Inflammatory macrophage (primary cell): ENCODE measurements at places on chromosomes 13 and 19.

DNA sequence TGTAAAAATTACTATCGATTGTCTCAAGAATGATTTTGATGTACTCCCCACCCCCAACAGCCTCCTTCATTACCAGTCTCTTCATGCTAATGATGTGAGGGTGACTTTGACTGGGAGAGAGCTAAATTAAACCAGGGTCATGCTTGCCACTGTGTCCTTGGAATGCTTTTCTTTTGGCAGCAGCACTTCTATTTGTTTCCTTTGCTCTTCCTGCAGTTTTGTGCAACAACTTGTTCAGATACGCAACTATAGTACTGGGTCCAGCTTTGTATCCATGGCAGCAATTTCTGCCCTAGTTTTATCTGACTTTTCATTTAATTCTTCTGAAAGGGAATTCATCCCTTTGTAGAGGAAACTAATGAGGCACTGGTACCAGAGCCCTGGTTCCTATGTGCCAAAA lies 2792.1 kb downstream of the PCDH9 start:
- DNase-seq, result no peak

GRCh38 chr19:30174791-30175190 lies 197.4 kb upstream of the ZNF536 start:
- DNase-seq, result no peak

DNA sequence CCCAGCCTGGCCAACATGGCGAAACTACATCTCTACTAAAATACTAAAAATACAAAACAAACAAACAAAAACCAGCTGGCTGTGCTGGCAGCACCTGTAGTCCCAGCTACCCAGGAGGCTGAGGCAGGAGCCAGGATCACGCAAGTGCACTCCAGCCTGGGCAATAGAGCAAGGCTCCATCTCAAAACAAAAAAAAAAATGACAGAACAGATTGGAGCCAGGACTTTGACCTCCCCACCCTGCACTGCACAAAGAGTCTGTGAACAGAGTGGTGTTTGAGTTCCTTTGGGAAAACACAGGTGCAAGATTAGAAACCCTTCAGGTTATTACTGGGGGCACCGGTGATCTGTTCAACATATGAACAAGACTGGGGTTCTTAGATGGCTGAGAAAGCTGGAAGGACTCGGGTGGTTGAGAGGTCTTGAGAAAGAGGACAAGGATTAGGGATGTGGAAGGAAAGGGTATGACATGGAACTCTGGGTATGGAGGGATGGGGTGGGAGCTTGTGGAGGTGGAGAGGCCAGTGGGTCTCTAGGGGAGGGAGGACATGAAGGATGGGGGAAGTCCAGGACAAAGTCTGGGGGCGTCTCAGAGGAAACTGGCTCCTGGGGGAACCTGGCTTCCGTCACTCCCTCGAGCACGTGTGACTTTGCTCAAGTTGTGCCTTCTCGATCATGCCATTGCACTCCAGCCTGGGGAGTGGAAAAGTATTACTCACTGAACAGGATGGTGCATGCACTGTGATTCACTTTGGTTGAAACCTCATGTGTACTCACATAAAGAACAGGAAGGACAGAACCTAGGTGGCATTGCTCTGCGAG lies 25.9 kb downstream of the RCN3 start:
- peak; percentile 71 for DNase-seq

- DNase-seq, result no peak
Measured at GRCh38 chr13:26583662-26584061, 26.2 kb downstream of the WASF3 start.

DNA sequence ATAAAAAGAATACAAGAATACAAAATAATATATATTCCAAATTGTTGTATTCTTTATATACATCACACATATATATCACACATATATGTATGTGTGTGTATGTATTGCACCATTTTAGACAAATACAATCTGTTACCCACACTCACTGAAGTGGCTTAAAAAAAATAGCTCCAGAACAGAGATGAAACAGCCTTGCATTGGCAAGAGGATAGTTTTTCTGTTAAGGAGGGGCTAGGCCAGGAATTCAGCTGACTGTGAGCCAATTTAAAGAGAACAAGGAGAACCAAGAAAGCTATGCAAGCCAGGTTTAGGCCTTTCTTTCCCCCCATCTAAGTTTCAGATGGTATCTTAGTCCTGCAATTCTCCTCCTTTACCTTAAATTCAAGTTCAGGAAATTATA lies 257.5 kb downstream of the MZT1 start:
- DNase-seq, result no peak

DNA sequence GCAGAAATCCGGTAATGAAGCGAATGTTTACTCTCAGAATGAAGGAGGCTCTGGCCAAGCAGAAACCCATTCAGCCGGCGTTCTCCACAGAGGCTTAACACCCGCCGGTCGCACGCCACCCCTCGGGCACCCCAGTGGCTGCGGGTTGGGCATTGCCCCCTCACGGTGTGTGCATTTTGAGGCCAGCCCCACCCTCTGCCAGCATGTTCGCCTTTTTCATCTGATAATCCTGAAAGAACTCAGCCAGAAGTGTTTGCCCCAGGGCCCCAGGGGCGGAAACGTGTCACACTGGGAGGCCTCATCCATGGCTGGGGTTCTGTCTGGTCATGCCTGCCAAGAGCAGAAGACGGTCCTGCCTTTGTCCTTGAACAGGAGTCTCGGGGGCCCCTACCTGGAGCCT lies 34.2 kb downstream of the COMP start:
- DNase-seq, result no peak

GRCh38 chr13:76016799-76017400 lies 380.8 kb downstream of the LMO7 start:
- no peak for DNase-seq

GRCh38 chr13:86383151-86383550 lies 583.9 kb upstream of the SLITRK6 start:
- DNase-seq, result no peak

GRCh38 chr13:67914535-67914934 lies 684.4 kb upstream of the PCDH9 start:
- DNase-seq, result no peak

GRCh38 chr19:2574971-2575630 lies 99.2 kb downstream of the GADD45B start:
- DNase-seq, result no peak

DNA sequence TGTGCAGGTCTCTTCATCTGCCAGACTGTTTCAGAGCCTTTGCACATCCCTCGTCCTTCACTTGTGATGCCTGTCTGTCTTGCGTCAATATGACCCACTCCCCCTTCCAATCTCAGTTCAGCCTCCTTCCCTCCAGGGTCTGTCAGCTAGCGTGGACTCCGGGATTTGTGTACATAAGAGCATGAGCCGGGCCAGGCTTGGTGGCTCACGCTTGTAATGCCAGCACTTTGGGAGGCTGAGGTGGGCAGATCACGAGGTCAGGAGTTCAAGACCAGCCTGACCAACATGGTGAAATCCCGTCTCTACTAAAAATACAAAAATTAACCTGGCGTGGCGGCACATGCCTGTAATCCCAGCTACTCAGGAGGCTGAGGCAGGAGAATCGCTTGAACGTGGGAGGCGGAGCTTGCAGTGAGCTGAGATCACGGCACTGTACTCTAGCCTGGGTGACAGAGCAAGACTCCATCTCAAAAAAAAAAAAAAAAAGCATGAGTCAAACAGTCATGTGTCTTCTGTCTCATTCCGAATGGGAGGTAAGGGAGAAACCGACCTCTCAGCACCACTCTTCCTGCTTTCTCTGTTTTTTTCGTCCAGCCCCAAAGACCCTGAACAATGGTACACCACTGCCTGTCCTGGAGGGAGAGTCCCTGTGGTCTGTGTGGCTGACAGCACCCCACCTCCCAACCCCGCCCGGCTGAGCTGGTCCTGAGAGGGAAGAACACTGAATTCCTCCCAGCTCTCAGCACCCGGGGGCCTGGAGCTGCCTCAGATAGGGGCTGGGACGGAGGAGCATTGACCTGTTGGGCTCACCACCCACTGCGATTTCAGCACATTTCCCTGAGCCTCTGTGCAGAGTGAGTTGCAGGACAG lies 2.4 kb upstream of the SIGLEC9 start:
- DNase-seq, result peak; percentile 83

DNA sequence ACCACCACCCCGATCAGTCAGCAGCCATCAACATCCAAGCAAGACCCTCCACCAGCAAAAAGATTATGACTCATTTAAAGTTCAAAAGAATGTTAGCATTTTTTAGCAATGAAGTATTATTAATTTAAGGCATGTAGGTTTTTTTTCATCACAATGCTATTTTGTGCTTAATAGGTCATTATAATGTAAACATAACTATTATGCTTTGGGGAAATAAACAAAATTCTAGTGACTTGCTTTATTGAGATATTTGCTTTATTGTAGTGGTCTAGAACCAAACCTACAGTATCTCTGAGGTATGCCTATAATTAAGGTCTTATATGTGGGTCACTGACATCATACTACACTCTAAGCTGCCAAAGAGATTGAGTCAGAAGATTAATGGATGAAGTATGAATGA lies 20.0 kb downstream of the KLF12 start:
- DNase-seq, result no peak

- DNase-seq, result no peak
Measured at GRCh38 chr19:47257411-47258169, 1.3 kb downstream of the CCDC9 start.

DNA sequence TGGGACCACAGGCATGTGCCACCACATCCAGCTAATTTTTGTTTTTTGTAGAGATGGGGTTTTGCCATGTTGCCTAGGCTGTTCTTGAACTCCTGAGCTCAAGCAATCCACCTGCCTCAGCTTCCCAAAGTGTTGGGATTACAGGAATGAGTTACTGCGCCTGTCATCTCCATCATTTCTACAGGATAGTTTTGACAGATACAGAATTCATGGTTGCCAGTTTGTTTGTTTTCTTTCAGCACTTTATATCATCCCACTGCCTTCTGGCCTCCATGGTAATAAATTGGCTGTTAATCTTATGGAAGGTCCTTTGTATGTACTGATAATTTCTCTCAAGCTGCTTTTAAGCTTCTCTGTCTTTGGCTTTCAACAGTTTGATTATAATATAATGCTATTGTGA lies 165.2 kb downstream of the RNF17 start:
- no peak for DNase-seq

- DNase-seq, result no peak
Measured at GRCh38 chr19:14088634-14089411, 1.7 kb downstream of the SAMD1 start.

DNA sequence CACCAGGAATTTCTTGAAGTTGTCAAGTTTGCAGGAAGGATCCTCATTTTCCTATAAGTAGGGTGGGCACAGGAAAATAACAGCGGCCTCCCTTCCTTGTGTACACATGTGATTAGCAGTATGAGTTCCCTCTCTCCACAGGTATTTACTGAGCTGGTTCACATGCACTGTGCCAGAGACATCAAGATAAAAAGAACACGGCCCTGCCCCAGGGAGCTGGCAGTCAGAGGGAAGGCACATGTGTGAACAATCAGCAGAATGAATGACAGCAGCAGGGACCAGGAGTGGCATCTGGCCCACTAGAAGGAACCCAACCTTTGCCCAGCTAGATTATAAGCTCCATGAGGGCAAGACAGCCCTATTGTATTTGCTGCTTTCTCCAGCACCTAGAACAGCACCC lies 13.9 kb downstream of the DOCK9 start:
- DNase-seq, result no peak

- DNase-seq, result no peak
Measured at GRCh38 chr13:70619936-70620335, 511.7 kb upstream of the KLHL1 start.

- DNase-seq, result peak; percentile 97
Measured at GRCh38 chr13:46575301-46575771, 22.4 kb downstream of the LRCH1 start.

- DNase-seq, result no peak
Measured at GRCh38 chr13:48110132-48110868, 15.4 kb upstream of the MED4 start.

GRCh38 chr19:36008336-36008978 lies at the start of gene SYNE4:
TSS of gene SYNE4 (minus strand) at chr19:36008813. CDS start at chr19:36008681, 132 bp downstream.
- no peak for DNase-seq

- no peak for DNase-seq
Measured at GRCh38 chr19:35852029-35852780, at the start of gene NPHS1. TSS of gene NPHS1 (minus strand) at chr19:35852504. CDS start at chr19:35851837, 667 bp downstream.

- DNase-seq, result no peak
Measured at GRCh38 chr19:56132316-56132822, 8.7 kb upstream of the ZNF444 start.

- DNase-seq, result no peak
Measured at GRCh38 chr13:50678464-50679162, 164.9 kb downstream of the DLEU7 start.

- no peak for DNase-seq
Measured at GRCh38 chr13:97752961-97753668, 200.4 kb upstream of the IPO5 start.

- no peak for DNase-seq
Measured at GRCh38 chr19:2827840-2828489, 8.3 kb downstream of the ZNF554 start.

DNA sequence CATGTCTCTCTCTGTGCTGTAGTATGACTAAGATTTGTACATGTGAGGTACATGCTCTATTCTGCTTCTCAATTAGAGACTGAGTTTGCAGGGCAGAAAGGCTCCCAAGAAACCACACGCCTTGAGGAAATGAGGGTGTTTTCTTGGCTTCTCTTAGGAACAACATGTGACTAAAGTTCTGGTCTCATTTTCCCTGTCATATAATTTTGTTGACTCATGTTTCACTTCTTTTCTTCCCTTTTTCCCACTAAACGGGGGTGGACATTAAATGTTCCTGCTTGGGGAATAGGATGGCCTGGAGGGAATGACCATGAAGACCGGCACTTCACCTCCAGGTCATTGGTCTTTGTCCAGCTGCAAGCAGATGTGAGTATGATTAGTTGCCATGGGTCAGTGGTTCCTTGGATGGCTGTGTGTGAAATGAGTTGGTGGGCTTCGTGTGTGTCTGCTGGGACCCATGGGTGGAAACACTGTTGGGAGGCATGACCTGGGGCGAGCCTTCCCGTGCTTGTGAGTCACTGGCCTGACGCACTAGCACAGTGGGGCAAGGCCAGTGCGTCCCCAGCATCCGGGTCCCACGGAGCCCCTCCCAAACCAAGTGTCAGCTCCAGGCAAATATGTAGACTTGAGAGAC lies 56.6 kb downstream of the COL4A1 start:
- no peak for DNase-seq

- DNase-seq, result no peak
Measured at GRCh38 chr19:30745476-30745985, 373.3 kb downstream of the ZNF536 start.

- no peak for DNase-seq
Measured at GRCh38 chr19:37218592-37218935, 550 bp downstream of the ZNF383 start.

- DNase-seq, result no peak
Measured at GRCh38 chr19:28669804-28670203, 543.1 kb downstream of the UQCRFS1 start.

DNA sequence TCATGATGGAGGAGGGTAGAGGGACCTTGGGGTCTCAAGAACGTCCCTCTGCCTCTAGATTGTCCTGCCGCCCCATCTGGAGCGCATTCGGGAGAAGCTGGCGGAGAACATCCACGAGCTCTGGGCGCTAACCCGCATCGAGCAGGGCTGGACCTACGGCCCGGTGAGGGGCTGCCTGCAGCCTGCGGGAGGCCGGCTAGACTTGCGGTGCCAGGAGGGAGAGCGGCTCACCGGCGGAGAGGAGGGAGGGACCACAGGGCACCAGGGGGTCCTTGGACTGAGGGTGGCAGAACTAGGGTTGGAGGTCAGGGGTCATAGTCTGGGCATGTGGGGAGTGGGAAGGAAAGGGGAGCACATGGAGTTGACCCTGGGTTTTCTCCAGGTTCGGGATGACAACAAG lies 29.9 kb downstream of the RYR1 start:
- no peak for DNase-seq

- DNase-seq, result no peak
Measured at GRCh38 chr13:22828081-22828480, 352.7 kb upstream of the SGCG start.

- DNase-seq, result peak; percentile 69
Measured at GRCh38 chr19:14310055-14310454, 71.2 kb upstream of the ADGRE5 start.
